Fibroblast of skin of scalp (primary cell): ENCODE measurements at places on chromosomes 2 and 18.
A peak's percentile ranks its signal among the peaks of the same experiment; 100 is the strongest.

DNA sequence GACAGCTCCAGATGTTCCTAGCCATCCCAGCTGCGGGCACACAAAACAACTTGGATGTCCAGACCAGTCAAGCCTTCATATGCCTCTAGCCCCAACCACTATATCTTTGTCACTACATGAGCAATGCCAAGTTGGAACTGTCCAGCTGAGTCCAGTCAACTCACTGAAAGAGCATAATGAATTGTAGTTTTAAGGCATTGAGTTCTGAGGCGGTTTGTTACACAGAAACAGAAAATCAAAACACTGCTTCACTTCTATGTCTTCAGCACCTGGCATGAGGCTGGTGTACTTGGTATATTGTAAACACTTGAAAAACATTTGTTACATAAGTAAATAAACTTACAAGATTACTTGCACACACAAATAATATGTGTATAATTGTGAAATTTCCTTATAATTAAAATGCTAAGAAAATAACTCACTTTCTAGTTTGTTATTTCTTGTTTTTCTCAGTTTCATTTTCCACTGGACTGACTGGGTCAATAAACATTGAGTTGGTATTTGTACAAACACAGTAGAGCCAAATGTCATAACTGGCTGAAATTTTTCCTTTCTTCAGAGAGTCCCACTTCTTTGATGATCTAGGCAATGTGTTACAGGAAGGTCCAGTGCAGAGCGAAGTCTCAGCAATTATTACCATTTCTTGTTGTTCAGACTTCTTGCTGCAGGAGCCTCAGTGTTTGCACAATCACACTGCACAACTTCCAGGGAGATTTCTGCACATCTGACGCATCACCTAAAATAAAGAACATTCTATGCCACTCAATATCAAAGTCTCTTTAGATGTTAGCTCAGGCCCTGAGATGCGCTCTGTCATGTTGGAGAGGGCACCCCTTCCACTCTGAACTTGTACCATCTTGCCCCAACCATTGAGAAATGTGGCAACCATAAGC, 38.2 kb upstream of the DPP4 start:
- DNase-seq, result no peak

DNA sequence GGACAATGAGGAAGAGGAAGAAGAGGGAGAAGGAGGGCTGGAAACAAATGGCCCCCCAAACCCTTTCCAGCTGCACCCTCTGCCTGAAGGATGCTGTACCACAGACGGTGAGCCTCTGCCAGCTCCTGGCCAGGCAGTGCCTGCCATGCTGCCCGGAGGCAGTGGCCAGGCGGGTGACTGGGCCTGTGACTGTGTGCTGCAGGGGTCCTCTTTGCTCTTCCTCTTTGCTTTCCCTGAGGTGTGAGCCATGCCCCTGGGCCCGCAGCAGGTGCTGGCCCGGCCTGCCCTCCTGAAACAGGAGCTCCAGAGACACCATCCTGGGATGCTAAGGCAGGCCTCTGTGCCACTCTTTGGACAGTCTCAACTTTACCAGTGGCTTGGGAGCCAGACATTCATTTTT, 28.6 kb downstream of the GREB1 start:
- no peak for DNase-seq

DNA sequence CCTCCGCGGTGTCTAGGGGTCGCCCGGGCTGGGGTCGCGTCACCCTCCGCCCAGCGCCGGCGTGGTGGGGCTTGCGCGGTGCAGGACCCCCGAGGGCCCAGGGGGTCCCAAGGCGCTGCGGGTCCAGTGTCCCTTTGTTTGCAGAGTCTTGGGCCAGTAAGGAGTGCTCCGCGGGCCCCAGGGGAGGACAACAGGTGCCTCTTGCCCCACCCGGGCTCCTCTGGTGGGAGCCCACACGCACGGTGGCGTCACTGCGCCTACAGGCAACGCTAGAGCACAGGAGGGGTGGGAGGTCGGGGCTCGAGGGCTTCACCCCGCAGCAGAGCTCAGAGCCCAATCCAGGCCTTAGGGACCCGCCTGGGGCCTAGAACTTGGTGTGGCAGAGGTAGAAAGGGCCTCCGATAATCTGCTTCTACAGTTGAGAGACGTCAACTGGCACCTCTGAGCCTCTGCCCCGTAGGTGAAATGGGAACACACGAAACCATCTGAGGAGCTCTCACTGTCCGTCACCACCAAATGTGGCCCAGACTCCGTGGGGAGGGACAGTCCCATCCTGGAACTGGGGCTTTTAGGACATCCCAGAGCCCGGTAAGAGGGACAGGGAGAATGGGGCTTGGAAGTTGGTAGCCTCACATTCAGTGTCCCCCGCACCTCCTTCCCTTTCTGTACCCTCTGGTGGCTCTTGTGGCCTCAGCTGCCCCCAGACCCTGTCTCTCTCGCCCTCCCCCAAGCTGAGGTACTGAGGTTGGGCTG, 1.4 kb downstream of the ARID5A start:
- no peak for DNase-seq

GRCh38 chr2:130852521-130853115, 15.9 kb downstream of the ARHGEF4 start:
- DNase-seq, result no peak

GRCh38 chr2:64491426-64491825, 32.7 kb upstream of the AFTPH start:
- DNase-seq, result peak; percentile 26

DNA sequence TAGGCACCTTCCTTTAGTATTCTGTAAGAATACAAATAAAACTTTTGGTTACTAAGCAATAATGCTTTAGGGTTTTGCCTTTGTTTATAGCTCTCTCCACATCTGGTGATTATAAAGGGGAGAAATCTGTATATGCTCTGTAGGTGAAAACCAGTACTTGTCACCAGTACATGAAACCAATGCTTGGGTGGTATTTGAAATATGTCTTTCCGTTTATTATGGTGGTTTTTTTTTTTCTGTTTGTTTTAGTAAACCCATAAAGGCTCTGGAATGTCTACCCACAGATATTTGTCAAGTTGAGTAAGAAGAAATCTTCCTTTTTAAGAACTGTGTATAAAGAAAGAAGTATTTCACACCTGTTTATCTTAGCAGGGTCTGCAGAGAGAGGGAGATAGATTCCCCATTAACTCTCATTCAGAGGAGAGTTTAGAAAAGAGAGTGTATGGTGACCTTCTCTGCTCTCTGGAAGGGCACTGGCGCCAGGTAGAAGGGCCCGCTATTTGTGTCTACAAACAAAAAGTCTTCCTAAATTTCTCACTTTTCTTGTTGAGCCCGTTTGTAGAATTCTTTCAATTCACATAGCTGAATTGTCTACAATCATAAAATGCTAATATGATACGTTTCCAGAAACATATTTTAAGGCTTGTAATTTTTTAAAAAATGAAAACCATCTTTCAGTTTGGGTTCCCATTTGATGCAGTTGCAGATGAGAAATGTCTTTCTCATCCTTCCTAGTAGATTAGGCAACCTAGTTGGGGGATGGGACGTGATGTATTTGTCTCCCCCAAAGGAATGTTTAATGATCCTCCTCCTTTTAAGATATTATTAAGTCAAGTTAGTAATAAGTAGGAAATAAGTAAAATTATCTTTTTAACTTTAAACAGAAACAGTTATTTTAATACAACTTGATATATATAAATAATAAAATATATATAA, 33.9 kb downstream of the MAP3K20 start:
- DNase-seq, result peak; percentile 91

- peak; percentile 70 for DNase-seq
Observed at GRCh38 chr2:8229546-8229986, 452.3 kb upstream of the ID2 start.

- peak; percentile 87 for DNase-seq
Observed at GRCh38 chr2:144456680-144457079, 63.2 kb downstream of the ZEB2 start.

GRCh38 chr2:216857131-216857550, 2.7 kb downstream of the TNP1 start:
- DNase-seq, result peak; percentile 79

DNA sequence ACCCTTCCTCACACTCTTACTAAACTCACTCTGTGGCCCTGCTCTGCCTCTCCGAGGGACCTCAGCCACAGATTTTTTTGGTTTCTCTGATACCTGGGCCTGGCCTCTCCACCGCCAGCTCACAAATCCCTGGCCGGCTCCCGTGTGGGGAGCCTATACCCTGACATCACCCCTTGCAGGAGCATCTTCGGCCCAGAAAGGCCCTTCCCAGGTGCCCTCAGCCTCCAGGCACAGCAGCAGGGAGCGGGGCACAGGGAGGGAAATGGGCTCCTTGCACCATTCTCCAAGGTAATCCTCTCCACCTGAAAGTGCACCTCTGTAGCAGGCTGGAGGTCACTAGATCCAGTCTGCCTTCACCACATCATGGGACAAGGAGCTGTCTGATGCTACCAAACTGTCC, 43.2 kb downstream of the CRACDL start:
- no peak for DNase-seq

DNA sequence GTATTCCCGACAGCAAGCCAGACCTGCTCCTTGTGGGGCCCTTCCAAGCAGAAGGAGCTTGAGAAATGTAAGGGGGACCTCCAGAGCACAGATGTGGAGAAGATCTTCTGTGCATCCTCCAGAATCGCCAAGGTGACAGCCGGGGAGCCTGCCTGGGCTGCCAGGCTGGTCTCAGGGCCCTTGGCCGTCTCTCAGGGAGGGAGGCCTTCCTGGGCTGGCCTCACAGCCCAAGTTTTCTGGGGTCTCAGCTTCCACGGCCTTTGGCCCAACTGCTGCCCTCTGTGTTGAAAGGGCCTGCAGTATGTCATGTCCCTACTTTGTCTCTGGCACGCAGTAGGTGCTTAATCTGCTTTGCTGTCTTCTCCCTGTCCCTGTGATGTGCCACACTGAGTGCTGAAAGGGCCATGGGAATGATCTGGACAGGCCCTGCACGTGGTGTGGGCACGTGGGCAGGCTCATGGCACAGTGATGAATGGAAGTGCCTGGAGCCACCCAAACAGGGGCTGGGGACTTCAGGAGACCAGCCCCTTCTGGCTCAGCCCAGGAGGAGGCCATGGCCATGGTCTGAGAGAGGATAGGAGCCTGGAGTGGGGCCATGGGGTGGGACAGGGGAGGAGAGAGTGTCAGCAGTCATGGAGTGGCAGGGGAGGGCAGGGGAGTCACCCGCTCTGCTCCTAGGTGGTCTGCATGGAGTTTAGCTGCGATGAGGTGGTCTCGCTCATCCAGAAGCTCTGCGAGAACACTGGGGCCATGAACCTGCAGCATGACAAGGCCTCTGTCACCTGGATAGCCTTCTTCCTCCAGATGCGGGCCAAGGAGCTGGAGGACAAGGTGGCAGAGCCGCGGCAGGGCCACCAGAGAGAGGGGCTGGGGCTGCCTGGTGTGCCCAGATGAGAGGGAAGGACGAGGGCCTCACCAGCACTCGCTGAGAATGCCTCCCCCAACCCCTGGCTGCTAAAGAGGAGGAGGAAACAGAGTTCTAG, 35.4 kb downstream of the HJURP start:
- no peak for DNase-seq
